Muscle of back (tissue), 13 donors: ENCODE measurements at places on chromosomes 5 and 9. TPM values are rescaled to one million over a fixed set of nuclear protein-coding genes. Genes with fewer than 3 reads are reported as not detected.

- no peak for DNase-seq
These were observed 5.4 kb upstream of the MOCS2 start for GRCh38 chr5:53114988-53115387.

ADAMTS16 gene
- polyA plus RNA-seq = 6.6 TPM

IFNA21 gene
- polyA plus RNA-seq = not detected

DNA sequence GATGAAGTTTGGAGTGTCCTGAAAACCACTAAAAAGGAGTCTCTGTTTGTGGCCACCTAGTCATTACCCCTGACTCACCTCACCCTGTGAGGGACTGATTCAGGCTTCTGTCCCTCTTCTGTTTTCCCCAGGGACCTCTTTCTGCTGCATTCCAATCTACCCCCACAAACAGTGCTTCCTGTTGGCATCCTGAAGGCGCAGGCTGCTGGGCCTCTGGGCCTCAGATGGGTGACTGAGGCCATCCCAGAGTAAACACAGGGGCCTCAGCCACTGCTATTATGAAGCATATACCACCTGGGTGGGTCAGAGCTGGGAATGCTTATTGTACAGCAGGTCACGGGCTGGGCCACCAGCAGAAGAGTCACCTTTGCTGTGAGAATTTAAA, 20.0 kb downstream of the MORN5 start:
- no peak for DNase-seq

GRCh38 chr9:107948086-107948485, 458.5 kb upstream of the KLF4 start:
- no peak for DNase-seq

LCN9 gene
- not detected for polyA plus RNA-seq

DNA sequence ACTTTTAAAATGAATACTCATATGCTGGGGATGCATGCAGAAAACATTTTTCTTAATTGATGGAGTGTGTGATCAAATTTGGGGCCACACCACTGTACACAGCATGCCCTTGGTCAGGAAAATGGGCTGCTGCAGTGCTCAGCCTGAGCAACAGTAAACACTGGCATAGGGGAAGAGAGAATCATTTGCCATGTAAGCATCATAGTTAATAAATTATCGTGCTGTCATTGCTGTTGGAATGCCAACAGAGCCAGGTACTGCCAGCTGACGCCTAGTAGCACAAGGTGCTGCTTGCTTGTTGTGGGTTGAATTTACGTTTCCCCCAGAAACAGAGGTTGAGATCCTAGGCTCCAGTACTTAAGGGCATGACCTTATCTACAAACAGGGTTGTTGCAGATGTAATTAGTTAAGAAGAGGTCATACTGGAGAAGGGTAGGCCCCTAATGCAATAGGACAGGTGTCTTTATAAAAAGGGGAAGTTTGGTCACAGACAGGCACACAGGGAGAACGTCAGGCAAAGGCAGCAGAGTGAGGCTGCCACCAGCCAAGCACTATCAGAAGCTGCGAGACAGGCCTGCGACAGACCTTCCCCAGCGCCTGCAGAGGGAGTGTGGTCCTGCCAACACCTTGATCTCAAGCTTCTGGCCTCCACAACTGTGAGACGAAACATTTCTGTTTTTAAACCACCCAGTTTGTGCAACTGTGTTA, 25.3 kb downstream of the DAP start:
- DNase-seq = no peak
